A172 (cell line): ENCODE measurements at places on chromosomes 4 and X.

DNA sequence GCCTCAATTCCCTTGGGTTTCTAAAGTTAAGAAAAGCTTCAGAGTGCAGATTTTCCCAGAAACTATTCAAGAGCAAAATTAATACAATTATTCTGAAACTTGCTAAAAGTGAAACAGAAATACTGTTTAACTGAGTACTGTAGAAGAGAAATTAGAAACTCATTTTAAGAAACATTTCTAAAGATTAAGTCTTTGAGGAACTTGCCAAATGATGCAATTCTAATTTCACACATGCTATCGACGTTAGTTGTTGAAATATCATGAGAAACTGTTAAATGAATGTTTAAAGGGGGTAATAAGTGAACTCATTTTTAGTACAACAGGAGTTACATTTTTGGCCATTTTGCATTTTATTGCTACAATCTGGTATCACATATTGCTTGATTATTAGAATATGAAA lies 125.3 kb upstream of the MAOA start:
- no peak for DNase-seq

- no peak for DNase-seq
Observed at GRCh38 chrX:17859609-17860178, 1.4 kb downstream of the RAI2 start.

DNA sequence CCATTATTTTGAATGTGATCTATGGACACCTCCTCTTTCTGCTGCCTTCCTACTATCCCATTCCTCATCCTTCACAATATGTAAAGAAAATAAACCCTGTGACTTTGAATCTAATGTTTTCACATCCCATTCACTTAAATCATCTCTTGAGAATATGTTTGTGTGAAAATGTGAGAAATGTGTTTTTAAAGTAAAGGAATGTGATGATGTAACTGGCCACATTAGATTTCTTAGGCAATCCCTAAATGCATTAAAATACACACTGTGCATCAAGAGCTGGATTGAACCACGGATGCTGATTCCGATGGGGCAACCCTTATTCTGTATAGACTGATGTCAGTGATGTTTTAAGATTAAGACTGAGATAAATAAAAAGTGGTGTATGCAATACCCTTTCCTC lies 558.9 kb upstream of the TENM3 start:
- no peak for DNase-seq

DNA sequence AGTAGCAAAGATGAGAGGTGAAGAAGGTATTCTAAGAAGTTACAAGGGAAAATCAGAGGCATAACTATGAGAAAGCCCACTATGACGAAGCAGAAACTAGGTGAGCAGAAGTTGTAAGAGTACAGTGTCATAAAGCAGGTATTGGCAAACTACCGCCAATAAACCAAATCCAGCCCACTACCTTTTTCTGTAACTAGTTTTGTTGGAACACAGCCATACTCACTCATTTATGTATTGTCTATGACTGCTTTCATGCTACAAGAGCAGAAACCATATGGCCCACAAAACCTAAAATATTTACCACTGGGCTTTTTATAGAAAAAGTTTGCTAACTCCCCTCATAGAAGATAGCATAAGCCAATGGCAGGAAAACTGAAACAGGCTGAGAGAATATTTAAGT lies 31.8 kb upstream of the ZCCHC13 start:
- DNase-seq: no peak

DNA sequence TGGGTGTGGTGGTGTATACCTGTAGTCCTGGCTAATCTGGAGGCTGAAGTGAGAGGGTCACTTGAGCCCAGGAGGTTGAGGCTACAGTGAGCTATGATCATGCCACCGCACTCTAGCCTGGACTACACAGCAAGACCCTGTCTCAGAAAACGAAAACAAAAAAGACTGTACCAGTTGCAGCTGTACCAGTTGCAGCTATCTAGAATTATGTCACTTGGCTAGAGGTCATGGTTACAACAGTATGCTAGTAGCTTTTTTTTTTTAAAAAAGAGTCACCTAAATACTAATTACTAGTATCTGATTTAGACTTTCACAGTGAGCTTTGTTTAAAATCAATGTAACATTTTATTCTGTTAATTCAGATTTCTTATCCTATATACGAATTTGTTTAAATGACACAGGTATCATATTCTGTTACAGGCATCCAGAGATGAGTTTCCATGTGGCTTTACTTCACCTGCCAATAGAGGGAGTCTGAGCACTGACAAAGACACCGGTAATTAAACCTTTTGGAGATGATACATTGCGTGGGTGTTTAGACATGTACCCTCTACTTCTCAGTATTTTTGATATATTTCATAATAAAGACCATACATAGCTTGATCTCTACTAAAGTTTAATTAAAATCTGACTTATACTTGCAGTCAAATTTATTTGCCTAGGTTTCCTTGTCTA lies 100.2 kb upstream of the IL13RA1 start:
- DNase-seq: no peak

DNA sequence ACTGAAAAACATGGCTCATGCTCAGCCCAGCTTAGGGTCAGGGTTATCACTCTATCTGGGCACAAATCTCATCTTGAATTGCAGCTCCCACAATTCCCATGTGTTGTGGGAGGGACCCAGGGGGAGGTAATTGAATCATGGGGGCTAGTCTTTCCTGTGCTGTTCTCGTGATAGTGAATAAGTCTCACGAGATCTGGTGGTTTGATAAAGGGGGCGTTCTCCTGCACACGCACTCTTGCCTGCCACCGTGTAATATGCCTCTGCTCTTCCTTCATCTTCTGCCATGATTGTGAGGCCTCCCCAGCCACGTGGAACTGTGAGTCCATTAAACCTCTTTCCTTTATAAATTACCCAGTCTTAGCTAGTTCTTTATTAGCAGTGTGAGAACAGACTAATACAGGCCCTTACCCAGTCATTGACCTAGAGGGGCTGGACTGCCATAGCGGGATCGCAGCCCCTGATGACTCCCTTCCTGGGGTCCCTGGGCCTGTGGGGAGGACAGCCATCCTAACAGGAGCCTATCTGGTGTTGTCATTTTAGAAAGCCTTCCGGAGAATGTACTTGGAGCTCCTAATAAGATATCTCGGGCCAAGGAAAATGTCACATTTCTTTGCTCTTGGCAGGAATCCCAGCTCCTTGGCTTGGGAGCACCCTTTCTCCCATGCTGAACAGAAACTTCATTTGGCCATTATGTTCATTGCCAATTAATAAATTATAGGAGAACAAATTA lies 112.6 kb downstream of the PHKA2 start:
- DNase-seq: no peak

- no peak for DNase-seq
Observed at GRCh38 chr4:84968925-84969324, 2.4 kb upstream of the WDFY3 start.

GRCh38 chr4:111499291-111499690 lies 646.0 kb upstream of the FAM241A start:
- DNase-seq: no peak

GRCh38 chr4:6500481-6501140 lies 28.2 kb upstream of the PPP2R2C start:
- DNase-seq: no peak

DNA sequence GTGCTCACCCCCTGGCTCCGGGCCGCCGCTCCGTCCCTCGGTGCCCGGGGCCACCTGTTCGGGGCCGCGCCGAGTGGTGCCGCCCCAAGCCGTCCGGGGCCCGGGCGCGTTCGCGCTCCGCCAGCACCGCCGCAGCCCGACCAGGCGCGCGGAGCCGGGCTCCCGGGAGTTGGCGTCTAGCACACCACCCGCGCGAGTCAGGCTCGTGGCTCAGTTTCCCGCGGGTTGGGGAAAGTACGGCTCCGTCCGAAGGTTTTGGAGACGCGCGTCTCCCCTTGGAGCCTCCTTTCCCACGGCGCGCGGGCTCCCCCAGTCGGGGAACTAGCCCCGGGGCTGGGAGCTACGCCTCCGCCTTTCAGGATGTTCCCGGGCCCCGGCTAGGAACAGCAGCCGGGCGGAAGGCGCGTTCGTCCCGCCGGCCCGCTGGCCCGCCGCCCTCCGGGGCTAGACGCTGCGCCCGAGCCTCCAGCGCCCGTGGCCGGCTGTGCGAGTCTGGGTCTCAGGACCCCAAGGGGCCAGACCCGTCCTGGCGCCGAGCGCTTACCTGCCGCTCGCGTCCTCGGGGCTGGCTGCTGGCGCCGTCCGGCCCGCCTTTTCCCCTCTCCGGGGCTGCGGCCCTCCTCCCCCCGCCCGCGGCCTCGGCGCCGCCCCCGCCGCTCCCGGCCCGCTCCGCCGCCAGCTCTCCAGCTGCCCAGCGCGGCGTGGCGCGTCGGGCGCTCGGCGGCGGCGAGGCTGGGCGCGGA lies at the start of gene ADGRG2:
ADGRG2 (minus strand) TSS at position 571 of the 743 bp plus-strand sequence. CDS start 53,634 bp downstream, outside the sequence.
- peak; percentile 12 for DNase-seq

DNA sequence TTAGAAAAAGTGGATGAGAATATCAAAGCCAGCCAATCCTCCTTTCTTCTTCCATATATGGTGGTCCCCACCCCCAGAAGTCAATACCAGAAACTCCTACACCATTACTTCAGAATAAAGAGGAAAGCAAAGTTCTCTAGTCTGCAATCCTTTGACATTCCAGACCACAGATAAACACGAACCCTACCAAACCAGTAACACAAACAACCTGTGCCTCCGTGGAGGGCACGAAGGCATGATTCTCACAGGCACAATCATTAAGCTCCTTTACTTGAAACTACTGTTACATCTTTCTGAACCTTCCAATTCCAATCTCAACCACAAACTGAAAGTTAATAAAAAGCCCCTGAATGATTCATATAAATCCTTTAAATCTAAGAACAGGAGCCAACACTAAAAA lies 16.3 kb downstream of the MAML3 start:
- DNase-seq: no peak

GRCh38 chr4:156242390-156242789 lies 288.7 kb upstream of the CTSO start:
- no peak for DNase-seq

DNA sequence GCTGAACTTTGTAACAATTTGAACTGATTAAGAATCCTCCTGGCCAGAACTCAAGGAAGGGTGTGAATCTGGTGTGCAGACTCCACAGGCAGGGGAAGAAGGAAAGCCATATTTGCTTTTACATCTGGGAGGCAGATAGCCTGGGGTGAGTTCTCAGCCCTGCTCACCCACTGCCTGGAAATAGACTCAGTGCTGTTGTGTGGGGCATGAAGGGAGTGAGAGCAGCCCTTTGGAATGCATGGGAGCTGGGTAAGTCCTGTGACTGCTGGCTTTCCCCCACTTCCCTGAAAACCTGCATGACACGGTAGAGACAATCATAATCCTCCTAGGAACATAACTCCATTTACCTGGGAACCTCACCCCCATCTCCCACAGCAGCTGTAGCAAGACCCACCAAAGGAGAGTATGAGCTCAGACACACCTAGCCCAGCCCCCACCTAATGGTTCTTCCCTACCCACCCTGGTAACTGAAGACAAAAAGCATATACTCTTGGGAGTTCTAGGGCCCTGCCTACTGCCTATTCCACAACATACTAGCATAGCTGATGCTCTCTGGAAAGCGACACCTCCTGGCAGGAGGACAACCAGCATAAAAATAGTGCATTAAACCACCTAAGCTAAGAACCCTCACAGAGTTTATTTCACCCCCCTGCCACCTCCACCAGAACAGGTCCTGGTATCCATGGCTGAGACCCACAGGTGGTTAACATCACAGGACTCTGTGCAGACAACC lies 59.3 kb upstream of the UBQLN2 start:
- no peak for DNase-seq

GRCh38 chrX:19388741-19389140 lies 45.0 kb downstream of the PDHA1 start:
- no peak for DNase-seq

DNA sequence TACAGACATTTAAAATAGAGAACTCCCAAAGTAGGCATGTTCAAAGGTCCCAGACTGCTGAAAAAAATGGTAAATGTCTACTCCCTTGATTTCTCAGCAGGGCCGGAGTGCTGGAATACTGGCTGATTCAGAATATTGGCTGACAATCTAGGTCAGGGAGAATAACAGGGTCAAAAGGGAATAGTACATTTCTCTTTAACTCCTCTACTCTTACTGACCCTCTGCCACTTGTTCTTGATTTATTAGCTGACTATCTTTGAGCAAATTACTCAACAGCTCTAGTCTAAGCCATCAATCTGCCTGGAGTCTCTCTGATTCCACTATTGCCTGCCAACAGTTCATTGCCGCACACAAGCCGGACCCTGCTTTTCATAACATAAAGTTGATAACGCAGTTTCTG lies 19.7 kb upstream of the NWD2 start:
- DNase-seq: no peak

DNA sequence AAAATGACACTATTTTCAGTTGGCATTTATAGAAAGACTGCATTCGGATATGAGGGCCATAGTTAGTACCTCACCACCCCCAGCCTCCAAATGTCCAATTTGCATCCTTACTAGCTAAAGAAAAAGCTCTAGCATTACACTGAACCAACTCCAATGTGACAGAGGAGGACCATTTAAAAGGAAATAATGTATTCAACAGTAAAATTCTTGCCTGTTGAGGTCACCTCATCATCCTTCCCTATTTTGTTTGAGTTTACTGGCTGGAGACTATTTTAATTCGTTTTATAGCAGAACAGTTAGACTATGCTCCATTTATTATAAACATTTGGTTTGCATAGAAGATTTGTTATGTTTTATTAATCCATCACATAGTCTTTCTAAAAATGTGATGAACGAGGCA lies 88.2 kb upstream of the PPARGC1A start:
- DNase-seq: no peak

GRCh38 chr4:120130786-120131185 lies 64.1 kb upstream of the MAD2L1 start:
- DNase-seq: no peak

- no peak for DNase-seq
Observed at GRCh38 chr4:74054483-74055047, 16.1 kb upstream of the CXCL3 start.

DNA sequence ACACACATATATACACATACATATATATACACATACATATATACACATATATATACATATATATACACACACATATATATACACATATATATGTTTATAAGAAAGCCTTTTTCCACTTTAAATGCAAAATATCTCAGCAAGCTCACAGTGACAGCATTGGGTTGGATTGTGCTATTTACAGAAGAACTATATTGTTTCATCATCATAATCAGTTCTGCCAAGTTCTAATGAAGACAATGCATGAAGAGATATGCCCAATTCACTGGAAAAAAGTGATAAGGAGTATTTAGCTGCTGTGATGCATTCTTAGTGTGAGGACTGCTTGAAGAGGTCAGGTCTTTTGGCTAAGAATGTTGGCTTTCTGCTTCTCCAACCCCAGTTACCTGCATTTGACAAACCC lies 54.4 kb downstream of the RNF150 start:
- no peak for DNase-seq
